ENCODE measurements at places on chromosomes 12 and 14.

GRCh38 chr12:89781156-89781555, 72.5 kb upstream of the ATP2B1 start:
- DNase-seq: no peak

GRCh38 chr12:7068994-7069346, 8.5 kb downstream of the C1S start:
- no peak for DNase-seq

DNA sequence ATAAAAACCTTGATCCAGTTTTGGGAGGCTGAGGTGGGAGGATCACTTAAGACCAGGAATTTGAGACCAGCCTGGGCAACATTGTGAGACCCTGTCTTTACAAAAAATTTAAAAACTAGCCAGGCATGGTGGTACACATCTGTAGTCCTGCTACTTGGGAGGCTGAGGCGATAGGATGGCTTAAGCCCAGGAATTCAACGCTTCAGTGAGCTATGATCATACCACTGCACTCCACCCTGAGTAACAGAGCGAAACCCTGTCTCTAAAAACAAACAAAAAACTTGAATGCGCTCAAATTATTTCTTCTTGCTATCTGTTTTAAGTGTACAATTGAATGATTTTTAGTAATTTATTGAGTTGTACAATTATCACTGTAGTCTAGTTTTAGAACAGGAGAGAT, 20.1 kb downstream of the WDR20 start:
- DNase-seq: no peak

- DNase-seq: no peak
Measured at GRCh38 chr12:40312982-40313576, 88.3 kb downstream of the LRRK2 start.

GRCh38 chr14:85358136-85358785, 171.7 kb upstream of the FLRT2 start:
- no peak for DNase-seq

DNA sequence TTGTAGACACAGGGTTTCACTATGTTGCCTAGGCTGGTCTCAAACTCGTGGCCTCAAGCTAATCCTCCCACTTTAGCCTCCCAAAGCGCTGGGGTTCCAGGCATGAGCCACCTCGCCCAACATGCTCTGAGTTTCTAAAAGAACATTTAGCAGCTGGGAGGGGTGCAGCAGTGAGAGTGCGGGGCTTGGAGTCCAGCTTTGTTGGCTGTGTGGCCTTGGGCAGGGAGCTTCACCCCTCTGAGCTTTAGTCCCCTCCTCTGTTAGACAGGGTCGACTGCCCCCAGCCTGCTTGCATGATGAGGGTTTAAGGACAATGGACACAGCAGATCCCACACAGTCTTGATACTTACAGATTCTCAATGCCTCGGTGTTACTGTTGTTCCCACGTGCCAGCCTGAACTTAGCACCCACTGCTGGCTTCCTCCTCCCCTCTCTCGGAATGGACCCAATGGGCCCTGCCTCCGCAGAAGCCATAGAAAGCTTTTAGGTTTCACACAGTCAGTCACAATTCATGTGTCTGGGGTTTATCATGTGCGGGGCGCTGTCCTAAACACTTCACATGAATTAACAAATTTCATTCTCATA, 54.6 kb downstream of the PSMA6 start:
- no peak for DNase-seq

GRCh38 chr14:102474934-102475333, 34.6 kb downstream of the ANKRD9 start:
- DNase-seq: no peak

GRCh38 chr12:116483959-116484750, 75.0 kb upstream of the MAP1LC3B2 start:
- DNase-seq: no peak

DNA sequence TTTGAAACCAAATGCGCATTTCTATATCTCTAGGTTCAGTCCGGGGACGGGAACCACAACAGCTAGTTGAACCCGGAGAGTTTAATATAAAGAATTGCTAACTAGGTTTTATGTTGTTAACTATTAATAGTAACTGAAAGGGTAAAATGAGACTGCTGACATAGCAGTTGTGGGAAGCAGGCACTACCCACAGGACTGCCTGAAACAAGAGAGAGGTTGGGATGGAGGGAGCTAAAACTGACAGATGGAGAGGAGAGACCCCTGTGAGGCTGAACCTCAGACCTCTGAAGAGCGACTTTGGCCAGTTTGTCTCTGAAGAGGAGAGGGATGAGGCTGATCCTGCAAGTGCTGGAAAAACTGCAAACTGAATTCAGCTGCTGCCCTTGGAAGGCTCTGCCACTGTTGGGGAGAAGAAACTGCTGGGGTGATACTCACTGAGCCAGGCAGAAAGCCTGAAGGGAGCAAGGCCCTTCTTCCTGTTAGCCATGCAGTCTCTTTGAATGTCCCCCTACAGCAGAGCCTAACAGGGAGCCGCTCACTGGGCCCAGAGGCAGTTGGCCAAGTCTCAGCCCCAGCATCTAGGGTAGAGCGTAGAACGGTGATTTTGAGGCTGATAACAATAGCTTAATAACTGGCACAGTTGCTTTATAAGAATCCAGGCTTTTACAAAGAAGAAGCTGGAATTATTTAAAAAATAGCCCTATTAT, 172.2 kb downstream of the NPAS3 start:
- no peak for DNase-seq

- no peak for DNase-seq
Measured at GRCh38 chr12:92276276-92276675, 130.6 kb upstream of the BTG1 start.

DNA sequence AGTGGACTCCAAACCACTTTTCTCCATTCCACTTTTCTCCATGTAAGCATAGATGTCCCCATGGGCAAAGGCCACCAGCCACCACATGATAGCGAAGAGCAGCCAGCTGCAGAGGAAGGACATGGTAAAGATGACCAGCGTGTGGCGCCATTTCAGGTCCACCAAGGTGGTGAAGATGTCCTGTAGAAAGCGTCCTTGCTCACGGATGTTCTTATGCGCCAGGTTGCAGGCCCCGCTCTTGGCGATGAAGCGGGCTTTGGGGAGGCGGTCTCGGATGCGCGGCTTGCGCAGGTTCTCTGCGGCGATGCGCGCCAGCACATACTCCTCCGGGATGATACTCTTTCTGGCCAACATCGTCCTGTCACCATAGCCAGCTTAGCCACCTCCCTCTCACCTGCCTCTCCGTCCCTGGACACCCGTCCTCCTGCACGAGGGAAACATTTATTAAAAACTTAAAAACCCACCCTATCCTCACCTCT, 1.2 kb downstream of the KCNJ8 start:
- DNase-seq: no peak

DNA sequence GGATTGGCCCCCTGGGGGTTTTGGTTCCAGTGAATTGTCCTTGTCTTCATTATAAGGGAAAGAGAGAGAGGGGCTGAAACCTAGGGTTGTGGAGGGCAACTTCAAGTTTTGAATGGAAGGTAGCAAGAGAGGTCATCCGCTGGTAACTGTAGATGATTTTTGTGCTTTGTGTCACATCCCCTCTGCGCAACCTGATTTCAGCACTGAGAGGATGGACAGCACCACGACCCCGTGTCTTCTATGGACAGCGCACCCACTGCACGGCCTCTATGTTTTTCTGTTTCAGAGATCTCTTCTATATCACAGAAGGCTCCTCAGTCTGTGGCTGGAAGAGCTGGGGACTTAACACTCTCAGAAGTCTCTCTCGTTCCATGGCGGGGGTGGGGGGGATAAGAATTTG, 127.0 kb upstream of the RPH3A start:
- DNase-seq: peak; percentile 13

DNA sequence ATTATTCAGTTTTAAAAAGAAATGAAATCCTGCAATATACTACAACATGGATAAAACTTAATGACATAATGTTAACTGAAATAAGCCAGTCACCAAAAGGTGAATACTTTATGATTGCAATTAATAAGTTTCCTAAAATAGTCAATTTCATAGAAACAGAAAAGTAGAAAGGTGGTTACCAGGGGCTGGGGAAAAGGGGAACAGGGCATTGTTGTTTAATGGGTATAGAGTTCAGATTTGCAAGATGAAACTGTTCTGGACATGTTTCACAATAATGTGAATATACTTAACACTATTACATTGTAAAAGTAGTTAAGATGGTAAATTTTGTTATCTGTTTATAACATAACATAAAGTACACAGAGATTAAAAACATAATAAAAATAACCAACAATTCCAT, 550.9 kb downstream of the CCER1 start:
- no peak for DNase-seq

DNA sequence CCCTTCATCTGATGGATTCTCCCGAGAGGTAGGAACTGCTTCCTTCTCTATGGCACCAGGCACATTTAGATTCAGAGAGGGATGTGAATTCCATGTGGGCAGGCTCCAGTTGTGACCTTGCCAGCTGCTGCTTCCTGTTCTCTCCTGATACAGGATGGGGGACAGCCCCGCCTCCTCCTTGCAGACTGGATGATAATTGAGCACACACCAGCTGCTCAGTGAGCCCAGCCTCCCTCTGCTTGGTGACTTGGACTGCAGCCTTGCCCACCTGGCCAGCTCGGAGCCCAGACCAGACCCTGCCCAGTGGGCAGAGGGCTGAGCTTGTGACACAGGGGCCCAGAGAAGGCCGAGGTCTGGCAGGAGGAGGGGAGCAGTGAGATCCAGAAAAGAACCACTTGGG, 90.2 kb downstream of the CALM1 start:
- DNase-seq: no peak

DNA sequence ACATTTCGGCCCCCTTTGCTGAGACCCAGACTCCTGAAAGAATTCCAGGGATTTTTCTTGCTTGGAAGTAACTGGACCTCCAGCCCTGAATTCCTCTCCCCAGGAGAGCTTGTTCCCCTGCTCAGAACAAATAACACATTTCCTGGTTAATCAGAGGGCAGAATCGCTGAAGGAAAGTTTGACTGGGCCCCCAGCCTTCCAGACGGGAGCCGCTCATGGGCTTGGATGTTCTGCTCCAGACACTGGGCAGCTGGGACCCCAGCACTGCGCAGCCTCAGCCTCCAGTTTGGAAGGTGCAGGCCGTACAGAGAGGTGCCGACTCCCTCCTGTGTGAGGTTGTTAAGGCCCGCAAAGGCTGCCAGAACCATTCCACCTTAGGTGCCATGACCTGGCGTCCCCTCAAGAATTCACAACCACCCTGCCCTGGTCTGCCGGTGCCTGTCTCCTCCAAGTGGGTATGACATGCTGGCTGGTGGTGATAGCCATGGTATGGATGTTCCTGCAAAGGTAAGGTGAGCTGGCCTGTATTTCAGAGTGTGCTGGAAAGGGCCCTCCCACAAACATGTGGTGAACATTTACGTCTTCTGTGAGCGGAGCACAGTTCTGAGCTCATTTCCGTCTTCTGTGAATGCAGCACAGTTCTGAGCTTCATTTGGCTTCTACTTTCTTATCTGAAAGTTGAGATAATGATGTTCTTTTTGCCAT, 5.1 kb upstream of the LTBP2 start:
- no peak for DNase-seq

GRCh38 chr12:54005531-54005852, 3.3 kb upstream of the HOXC8 start:
- no peak for DNase-seq

GRCh38 chr12:94109160-94109559, 39.2 kb upstream of the PLXNC1 start:
- DNase-seq: peak; percentile 19

DNA sequence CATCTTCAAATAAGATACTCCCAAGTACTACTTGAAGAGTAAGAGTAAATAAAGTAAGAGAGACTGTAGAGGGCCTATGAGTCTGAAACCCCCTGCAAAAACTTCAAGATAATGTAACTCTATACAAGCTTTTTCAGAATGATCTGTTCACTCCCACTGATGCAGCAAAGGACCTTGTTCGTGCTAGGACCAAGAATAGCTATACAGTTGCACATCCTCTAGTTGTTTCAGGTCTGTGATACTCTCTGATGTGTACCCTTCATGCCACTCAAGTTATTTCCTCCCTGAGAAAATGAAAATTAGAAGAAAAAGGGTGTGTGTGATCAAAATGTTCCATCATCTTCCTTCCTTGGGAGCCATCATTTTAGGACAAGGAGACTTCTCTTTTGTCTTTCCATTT, 204.4 kb downstream of the ALX1 start:
- DNase-seq: no peak

DNA sequence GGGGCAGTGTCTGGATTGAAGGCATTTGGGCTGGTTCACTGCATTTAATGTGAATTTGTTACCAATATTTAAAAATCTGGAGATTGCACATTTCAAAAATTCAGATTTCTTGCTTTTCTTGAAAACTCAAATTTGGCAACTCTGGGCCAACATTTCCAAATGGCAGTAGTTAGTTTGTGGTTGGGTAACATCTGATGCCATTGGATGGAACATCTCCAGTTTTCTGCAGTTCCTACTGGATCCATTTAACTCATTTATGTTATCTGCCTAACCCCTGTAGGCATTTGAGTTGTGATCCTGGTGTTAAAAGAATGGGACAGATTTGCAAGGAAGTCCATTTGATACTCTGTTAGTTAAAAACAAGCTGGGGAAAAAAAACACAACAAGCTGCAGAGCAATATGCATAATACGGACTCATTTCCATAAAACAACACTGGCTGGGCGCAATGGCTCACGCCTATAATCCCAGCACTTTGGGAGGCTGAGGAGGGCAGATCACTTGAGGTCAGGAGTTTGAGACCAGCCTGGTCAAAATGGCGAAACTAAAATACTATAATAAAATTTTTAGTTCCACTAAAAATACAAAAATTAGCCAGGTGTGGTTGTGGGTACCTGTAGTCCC, 7.9 kb downstream of the EIF2B2 start:
- DNase-seq: no peak

GRCh38 chr12:107662484-107662883, 23.1 kb upstream of the PWP1 start:
- no peak for DNase-seq

- DNase-seq: no peak
Measured at GRCh38 chr14:99780690-99781089, 12.5 kb upstream of the EML1 start.

GRCh38 chr14:65213316-65213715, 111.0 kb upstream of the MAX start:
- no peak for DNase-seq

DNA sequence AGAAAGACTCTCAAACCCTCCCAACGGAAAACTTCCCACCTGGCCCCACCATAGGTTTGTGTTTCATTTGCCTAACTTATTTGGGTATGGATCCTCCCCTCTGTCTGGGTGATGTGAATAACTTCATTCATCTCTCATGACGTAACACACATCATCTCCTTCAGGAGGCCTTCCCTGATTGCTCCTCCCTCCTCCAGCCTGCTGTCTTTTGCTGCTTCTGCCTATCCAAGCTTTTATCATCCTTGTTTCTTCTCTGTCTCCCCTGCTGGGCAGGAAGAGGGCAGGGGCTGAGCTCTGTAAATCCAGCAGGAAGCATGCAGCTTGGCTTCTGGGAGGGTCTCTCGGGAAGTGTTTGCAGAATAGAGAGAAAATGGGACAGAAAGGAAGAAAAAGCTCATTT, 766.0 kb upstream of the TBX3 start:
- DNase-seq: no peak

- DNase-seq: no peak
Measured at GRCh38 chr12:98955284-98955683, 310.2 kb downstream of the APAF1 start.

- DNase-seq: peak; percentile 5
Measured at GRCh38 chr14:42884100-42884499, 1277.4 kb downstream of the LRFN5 start.
